ENCODE measurements at places on chromosomes 1 and 21.

GRCh38 chr1:60126723-60127122 lies 53.2 kb upstream of the C1orf87 start:
- DNase-seq = peak; percentile 28

DNA sequence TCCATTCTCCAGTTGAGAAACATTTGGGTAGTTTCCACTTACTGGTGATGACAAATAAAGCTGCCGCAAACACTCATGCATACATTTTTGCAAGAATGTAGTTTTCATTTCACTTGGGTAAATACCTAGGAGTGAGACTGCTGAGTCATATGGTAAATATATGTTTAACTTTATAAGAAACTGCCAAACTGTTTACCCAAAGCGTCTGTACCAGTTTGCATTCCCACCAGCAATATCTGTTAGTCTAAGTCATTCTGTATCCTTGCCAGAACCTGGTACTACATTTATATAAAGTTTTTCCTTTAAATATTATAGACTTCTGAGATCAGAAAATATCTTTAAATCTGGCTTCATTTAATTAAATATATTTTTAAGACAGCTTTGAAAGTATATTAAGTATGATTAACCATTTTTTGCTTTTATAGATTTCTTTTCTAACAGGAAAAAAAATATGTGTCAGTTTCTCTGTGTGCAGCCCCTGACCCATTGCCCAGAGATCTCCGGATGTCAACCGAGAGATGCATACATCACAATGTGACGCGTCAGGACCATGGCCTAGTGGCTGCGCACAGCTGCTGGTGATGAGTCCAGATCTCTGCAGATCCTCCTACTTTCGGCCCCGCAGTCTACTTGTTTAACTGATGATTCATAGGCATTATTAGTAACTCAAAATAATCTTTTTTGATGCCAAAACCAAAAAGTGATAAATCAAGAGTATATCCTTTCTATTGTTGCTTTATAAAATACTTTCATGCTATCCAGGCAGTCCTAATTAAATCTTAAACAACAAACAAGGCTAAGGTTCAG lies 227.1 kb upstream of the MAP1LC3C start:
- DNase-seq = peak; percentile 74

- no peak for DNase-seq
Measured at GRCh38 chr1:150299716-150300115, 6.1 kb downstream of the MRPS21 start.

DNA sequence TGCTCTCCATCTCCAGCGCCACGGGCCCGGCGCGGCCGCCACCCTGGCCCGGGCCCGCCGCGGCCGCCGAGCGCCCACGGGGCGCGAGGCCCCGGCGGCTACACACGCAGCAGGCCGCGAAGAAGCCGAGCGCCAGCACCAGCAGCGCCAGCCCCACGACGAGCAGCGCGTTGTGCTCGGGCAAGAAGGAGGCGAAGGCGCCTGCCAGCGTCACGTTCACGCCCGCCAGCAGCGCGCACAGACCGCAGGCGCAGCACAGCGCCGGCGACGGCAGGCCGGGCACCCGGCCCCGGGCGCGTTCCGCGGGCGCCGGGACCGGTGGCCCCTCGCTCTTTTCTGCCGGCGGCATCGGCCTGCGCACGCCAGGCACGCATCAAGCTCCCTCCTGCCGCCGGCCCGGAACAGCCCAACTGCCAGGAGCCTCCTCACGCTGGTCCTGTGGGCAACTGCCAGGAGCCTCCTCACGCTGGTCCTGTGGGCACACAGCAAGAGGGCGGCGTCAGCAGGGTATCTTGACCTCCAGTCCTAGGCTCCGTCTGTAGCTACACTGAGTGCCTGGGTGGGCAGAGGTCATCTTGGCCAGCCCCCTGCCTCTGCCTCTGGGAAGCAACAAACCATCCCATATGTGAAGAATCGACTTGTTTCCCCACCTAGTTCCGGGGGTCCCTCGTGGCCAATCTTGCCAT lies 18.1 kb downstream of the KNCN start:
- DNase-seq = peak; percentile 18

GRCh38 chr1:48263041-48263440 lies 40.5 kb downstream of the SLC5A9 start:
- no peak for DNase-seq

- DNase-seq = no peak
Measured at GRCh38 chr1:96366516-96366915, 355.1 kb upstream of the PTBP2 start.

Data from fibroblast of mammary gland (primary cell).